GOT3 (cell line): ENCODE measurements at places on chromosomes 7 and 10.

DNA sequence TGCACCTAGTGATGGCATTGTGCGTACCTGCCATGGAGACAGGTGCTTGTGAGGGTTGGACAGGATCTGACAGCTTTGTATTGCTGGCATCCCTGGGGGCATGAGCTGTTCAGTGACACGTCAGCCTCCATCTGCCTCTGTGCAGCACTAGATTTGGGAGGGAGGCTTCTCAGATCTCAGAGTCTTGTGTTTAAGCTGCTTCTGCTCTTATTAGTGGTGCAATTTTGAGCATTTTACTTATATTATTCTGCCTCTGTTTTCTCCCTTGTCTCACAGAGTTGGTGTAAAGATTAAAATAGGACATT, 5.1 kb downstream of the ARHGAP22 start:
- DNase-seq, result no peak

- no peak for DNase-seq
Observed at GRCh38 chr10:33152146-33152545, 182.3 kb downstream of the NRP1 start.

DNA sequence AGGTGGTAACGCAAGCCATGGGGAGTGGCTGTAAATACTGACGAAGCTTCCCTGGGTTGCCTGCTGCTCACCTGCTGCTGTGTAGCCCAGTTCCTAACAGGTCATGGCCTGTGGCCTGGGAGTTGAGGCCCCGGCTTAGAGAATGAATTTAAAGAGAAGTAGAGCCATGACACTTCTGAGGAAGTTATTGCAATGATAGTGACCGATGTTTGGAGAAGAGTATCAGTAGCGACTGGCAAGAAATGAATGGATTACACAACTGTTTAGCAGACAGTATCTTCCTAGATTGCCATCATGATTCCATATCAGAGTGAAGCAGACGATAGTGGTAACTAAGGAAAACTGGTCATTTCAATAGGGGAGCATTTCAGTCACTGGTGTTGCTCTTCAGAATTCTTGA, 249.6 kb downstream of the PLXDC2 start:
- no peak for DNase-seq

DNA sequence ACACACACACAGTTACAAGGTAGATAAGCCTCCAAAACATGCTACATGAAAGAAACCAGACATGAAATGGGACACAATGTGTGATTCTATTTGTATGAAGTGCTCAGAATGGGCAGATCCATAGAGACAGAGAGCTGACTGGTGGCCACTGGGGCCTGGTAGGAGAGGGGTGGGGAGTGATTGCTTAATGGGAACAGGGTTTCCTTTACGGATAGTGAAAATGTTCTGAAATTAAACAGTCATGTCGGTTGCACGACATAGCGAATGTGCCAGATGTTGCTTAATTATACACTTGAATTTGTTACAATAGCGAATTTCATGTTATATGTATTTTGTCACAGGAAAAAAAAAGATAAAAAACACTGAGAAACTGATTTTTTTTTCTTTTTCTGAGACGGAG, 122.3 kb downstream of the SPDYE5 start:
- no peak for DNase-seq
